ENCODE measurements at places on chromosomes 2 and 18.

GRCh38 chr2:45637440-45637839, 14.0 kb upstream of the PRKCE start:
- no peak for DNase-seq

DNA sequence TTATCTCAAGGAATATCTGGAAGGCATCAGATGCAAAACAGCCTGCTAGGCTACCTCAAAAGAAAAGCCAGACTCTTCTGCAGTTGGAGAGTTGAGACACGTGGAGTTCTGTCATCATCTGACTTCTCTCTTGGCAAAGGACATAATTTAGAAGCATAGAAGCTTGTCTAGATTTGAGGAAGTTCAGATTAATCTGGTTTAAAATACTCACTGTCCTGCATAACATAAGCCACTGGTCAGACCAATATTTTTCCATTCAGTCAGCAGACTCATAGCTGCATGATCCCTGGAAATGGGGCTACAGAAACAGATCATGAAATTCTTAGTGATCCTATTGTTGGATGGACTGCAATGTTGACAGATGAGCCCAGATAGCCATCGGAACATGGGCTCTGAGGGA, 349.0 kb downstream of the TXNL1 start:
- no peak for DNase-seq

DNA sequence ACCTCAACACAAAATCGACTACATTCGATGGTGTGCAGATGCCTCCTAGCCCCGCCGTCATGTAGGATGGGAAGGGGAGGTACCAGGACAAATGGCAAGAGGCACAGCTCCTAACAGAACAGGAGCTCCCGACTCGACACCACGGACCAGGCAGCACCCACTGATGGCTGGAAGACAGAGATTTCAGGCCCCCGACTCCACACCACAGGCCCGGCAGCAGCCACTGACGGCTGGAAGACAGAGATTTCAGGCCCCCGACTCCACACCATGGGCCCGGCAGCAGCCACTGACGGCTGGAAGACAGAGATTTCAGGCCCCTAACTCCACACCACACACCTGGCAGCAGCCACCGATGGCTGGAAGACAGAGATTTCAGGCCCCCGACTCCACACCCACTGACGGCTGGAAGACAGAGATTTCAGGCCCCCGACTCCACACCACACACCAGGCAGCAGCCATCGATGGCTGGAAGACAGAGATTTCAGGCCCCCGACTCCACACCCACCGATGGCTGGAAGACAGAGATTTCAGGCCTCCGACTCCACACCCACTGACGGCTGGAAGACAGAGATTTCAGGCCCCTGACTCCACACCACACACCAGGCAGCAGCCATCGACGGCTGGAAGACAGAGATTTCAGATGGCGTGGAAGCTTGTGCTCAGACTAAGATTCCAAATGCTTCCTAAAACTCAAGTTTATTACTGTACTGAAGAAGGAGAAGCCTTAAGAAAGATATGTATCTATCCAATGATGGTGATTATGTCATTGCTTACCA, 135.5 kb downstream of the EIPR1 start:
- DNase-seq, result no peak

DNA sequence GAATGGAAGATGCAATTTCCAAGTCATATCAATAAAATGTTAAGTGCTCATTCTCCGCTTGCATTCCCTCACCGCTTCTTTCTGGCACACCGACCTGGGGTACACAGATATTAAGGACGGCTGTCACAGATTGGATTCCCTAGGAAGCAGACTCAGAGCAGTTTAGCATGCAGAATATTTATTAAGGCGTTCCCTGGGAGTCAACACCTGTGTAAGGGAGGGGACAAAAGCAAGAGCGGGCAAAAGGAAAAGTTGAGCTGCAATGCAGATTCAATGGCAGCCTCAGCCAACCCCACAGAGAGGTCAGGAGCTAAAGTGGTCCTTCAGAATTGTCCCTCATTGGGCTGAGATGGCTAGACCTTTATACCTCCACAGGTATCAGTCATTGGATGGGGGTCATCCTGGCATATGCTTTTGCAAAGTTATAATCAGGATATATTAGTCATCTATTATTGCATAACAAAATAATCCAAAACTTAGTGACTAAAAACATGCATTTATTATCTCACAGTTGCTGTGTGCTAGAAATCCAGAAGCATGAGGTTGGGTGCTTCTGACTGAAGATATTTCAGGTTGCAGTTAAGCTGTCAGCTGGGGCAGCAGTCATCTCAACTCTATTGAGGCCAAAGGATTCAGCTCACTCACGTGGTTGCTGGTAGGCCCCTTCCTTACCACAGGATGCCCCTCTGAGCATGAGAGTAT, 27.0 kb upstream of the INO80D start:
- no peak for DNase-seq

DNA sequence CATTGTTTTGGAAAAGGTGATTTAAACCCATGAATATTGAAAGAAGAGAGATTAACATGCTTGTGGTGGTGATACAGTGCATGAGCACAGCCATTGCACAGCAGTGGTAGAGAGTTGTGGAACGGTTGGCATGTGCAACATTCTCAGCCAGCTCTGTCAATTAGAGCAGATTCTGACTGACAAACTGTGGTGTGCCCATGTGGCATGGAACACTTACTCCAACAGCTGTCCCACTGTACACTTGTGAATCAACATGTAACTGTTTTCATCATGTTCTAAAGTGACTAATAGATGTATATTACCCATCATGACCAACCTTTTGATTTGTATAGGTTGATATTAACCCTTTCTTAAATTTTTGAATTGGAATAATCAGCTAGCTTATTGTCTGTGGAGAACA, 55.6 kb downstream of the PKP4 start:
- no peak for DNase-seq

- no peak for DNase-seq
These were observed 112.7 kb upstream of the SPATS2L start for GRCh38 chr2:200193791-200194190.

GRCh38 chr2:51290725-51291124, 258.8 kb upstream of the NRXN1 start:
- no peak for DNase-seq

DNA sequence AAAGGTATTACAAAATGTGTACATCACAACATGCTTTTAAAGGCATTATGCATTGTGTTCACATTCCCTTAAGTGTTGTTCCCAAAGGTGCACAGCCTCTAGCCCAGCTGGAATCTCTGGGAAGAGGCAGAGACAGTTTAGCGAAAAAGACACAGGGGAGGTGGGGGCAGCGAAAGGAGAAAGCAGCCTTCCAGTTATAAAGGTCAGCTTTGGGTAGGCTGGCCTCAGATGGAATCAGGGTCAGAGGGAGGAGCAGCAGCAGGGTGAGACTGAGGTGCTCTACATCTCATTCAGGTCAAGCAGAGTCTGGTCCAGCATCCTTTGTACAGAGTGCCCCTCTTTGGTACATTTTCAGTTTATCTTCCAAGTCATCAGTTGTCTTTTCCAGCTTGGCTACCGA, 68.6 kb downstream of the ASXL2 start:
- no peak for DNase-seq

- DNase-seq, result no peak
These were observed 212.6 kb downstream of the SH3RF3 start for GRCh38 chr2:109341355-109342255.

DNA sequence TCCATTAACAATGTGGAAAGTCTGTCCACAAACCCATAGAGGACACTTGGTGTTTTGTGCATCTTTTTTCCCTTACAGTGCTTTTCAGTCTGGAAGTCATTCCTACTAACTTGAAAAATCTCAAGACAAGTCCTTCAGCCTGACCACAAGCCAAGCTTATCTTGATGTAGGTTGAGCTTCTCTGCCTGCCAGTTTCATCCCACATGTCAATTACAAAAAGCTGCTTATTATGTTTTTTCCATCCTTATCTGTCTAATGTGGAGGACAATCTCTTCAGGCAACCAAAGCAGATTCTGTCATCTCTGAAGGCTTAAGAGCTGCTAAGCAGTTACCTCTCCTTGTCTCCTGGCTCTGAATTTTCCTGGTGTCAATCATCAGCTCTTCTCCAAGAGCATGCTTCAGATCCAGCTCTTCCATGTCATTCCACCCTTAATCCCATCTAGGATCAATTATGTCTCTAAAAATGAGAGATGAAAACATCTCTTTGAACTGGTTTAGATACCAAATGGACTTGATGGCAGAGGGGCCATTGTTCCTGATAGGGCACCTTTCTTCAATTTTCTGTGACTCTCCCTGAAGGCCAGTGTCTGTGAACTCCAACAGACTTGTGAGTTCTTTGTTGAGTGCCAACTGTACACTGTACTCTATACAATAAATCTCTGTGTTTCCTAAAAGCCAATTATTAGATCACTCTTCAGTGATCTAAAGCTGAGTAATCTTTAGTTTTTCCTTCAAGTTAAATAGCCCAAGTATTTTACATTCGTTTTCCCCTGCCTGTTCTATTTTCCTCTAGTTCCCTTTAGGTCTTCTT, 208.6 kb downstream of the RBM43 start:
- no peak for DNase-seq

DNA sequence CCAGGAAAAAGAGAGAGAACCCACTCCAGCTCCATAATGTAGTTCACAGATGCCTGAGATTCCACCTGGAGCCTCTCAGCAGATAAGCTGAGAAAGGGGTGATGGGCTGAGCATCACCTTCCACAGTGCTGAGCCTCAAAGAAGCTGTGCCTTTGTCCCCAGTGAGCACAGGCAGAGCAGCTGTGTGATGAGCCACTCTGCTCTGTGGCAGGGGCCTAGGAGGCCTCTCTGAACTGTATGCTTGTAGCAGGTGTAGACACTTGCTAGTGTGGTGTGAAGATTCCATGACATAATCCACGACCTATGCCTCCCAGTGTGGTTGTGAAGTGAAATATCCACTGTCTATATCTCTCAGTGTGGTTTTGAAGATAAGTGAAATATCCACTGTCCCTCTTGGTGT, 70.4 kb upstream of the MGAT4A start:
- no peak for DNase-seq

GRCh38 chr2:27501042-27501441, 4.4 kb downstream of the GCKR start:
- no peak for DNase-seq

- DNase-seq, result no peak
These were observed 21.2 kb upstream of the TET3 start for GRCh38 chr2:73963385-73964120.

DNA sequence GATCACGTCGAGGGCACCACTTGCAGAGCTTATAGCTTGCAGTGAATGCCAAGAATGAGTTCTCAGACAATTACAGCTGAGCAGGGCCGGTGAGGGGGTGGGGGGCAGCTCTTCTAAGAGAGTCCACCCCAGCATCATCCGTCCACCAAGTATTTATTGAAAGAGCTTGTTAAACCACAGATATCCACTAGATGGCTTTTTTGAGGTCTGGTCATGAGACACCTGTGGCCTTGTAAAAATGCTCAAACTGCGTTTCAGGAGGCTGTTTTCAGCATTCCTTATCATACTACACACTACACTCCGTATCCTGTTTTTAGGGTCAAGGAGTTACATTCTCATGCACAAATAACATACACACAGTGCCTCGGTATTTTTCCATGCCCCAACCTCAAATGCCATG, 51.5 kb downstream of the DNAJC10 start:
- DNase-seq, result no peak

- DNase-seq, result no peak
These were observed 40.7 kb downstream of the INPP4A start for GRCh38 chr2:98485453-98485755.

GRCh38 chr2:225233234-225233633, 166.3 kb upstream of the NYAP2 start:
- no peak for DNase-seq

DNA sequence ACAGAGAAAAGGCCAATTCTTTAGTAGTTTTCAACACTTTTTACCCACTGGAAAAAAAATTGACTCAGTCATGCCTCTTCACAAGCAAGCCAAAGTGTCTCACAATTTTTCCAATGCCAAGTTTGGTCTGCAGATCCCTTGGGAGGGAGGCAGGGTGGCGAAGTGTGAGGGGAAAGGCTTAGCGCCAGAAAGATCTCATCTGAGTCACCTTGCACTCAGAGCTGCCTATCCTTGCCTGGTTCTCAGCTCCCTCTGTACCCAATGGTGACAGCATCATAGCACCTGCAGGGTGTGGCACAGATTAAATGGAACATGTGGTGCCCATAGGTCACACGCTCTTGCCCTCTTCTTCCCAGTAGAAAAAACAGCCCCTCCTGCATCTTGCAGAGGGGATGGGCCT, 55.2 kb upstream of the GYPC start:
- DNase-seq, result no peak

- no peak for DNase-seq
These were observed 681 bp upstream of the C2orf72 start for GRCh38 chr2:231036578-231037106.

DNA sequence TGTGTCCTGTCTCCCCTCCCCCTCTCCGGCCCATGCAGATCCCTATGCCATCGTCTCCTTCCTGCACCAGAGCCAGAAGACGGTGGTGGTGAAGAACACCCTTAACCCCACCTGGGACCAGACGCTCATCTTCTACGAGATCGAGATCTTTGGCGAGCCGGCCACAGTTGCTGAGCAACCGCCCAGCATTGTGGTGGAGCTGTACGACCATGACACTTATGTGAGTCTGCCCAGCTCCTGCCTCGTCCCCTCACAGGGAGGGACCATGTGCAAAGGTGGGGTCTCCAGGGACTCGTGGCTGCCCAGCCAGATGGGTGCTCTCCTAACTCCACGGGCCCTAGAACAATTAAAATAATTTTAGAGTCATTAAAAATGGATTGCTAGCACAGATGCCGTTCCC, 145.2 kb downstream of the DYSF start:
- DNase-seq, result no peak

GRCh38 chr2:43149482-43150107, 76.8 kb downstream of the ZFP36L2 start:
- no peak for DNase-seq

GRCh38 chr2:47867205-47867604, 39.1 kb downstream of the FBXO11 start:
- no peak for DNase-seq

GRCh38 chr18:22703883-22704585, 229.1 kb upstream of the RBBP8 start:
- no peak for DNase-seq

DNA sequence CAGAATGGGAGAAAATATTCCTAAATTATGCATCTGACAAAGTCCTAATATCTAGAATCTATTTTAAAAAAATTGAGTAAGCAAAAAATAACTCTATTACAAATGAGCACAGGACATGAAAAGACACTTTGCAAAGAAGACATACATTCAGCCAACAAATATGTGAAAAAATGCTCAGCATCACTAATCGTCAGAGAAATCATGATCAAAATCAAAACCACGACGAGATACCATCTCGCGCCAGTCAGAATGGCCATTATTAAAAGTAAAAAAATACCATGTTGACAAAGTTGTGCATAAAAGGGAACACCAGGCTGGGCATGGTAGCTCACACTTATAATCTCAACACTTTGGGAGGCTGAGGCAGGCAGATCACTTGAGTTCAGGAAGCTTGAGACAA, 63.5 kb downstream of the EVA1A start:
- no peak for DNase-seq
